Renal pelvis (tissue), 12 donors: ENCODE measurements at places on chromosomes 3 and 15.

DNA sequence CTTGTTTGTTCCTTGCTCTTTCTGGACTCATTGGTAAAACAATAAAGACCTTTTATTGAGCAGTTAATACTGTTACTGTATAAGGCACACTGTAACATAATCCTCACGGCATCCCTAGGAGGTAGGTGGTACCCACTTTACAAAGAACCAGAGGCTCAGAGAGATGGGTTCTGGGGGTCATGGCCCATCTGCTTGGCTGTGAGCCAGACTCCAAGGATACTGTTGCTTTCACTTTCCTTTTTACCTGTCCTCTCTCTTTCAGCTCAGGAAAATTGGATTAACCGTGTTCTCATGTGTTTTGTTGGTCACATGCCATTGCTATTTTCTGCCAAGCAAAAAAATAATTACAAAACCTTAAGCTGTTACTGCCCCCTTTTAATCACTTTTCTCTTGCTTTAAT lies 34.8 kb upstream of the FILIP1L start:
- no peak for DNase-seq

GRCh38 chr3:124263168-124263567 lies 271.2 kb upstream of the ROPN1 start:
- no peak for DNase-seq

GRCh38 chr3:3951501-3951900 lies 152.3 kb downstream of the LRRN1 start:
- no peak for DNase-seq

GRCh38 chr15:46576646-46577395 lies 942.0 kb downstream of the SQOR start:
- DNase-seq: peak; percentile 65

GRCh38 chr15:78842519-78842918 lies 30.2 kb upstream of the MORF4L1 start:
- DNase-seq: no peak

GRCh38 chr3:143601723-143602484 lies 246.4 kb downstream of the SLC9A9 start:
- no peak for DNase-seq

- no peak for DNase-seq
Measured at GRCh38 chr3:171781711-171782127, 28.6 kb downstream of the PLD1 start.

DNA sequence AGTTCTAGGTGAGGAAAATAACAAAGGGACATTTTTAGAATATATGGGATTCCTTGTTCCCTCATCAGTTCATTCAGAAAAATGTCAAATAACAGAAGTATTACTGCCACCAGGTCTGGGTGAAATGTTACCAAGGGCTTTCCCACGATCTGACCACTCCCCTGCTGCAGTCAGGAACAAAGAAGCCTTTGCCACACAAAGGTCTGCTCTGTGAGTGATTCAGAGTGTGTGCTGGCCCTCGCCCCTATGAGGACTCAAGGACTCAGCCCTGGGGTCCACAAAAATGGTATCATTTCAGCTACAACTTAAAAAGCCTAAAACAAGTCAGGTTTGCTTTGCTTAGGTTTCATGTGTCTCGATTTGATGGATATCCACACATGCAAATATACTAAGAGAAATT lies 5.0 kb downstream of the MKRN3 start:
- no peak for DNase-seq

GRCh38 chr3:161224786-161225185 lies 3.7 kb downstream of the NMD3 start:
- no peak for DNase-seq

GRCh38 chr15:65101411-65101890 lies 13.5 kb downstream of the UBAP1L start:
- peak; percentile 86 for DNase-seq

DNA sequence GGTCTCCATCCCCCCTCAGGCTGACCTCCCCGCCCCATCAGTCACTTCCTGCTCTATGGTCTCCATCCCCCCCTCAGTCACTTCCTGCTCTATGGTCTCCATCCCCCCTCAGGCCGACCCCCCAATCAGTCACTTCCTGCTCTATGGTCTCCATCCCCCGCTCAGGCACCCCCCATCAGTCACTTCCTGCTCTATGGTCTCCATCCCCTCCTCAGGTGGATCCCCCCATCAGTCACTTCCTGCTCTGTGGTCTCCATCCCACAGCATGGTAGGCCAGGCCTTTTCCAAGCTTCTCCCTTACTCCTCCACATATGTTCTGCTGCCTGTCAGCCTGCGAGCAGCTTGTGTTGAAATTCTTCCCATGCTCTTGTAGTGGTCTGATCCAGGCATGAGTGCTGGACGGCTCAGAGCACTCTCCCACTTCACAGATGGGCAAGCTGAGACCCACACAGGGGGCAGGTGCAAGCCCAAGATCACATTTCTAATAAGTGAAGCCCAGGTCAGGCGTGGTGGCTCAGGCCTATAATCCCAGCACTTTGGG lies 36.8 kb downstream of the BDH1 start:
- DNase-seq: no peak

GRCh38 chr3:32184187-32184730 lies 54.2 kb upstream of the CMTM8 start:
- DNase-seq: no peak

GRCh38 chr3:62500556-62501288 lies 127.4 kb upstream of the FEZF2 start:
- no peak for DNase-seq

DNA sequence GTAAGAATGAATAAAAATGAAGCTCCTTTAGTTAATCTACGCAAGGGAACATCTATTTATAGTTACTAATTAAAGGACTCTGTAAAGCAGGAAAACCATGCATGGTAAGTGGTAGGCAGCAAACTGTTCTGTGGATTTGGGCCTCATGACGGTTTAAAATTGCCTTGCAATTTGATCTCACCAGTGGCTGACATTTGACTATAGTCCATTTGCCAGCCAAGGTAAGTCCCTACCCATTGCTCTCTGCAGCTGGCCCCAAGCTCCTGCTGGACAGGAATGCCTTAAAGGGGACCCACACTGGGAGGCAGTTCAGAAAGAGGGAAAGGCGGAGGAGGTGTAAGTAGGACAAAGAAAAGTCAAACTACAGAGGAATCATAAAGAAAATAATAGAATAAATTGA lies 203.3 kb downstream of the PLCL2 start:
- no peak for DNase-seq

DNA sequence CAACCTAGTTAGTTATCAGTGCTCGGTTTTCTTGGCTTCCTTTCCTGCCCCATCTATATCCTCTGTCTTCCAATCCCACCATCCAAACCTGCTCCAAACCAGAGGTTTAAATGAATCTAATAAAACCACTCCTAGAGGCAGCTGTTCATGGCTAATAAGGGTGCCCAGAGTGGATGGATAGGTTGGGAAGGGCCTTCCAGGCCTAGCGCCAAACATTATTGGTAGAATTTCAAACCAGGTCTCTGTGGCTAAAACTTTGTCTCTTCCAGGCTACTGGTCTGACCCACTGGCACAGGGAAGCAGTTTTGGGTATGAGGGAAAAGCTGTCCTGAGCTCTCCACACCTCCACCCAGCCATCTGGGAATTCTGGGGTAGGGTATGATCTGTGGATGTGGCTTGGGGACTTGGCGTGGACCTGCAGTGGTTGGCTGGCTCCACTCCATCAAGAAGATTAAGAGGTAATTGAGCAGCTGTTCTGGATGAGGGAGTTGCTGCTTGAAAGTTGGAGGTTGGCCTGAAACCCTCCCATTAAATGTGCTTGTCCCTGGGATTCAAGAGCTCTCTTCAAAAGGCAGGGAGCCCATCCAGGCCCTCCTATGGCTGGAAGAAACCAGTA lies 29.3 kb upstream of the INSYN1 start:
- DNase-seq: no peak

DNA sequence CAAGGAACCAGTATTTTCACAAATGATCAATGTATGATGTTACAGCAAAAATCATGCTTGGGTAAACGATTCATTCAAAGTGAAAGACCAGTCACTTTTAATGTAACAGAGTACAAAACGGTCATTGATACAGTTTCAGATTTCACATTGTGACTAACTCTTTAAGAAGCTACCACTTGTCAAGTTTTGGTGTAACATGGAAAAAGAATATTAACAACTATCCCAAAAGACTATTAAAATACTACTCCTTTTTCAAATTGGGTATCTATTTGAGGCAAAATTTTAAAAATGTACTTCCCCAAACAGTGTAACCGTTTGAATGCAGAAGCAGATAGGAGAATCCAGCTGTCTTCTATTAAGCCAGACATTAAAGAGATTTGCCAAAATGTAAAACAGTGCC lies 31.7 kb downstream of the AKAP13 start:
- DNase-seq: no peak

DNA sequence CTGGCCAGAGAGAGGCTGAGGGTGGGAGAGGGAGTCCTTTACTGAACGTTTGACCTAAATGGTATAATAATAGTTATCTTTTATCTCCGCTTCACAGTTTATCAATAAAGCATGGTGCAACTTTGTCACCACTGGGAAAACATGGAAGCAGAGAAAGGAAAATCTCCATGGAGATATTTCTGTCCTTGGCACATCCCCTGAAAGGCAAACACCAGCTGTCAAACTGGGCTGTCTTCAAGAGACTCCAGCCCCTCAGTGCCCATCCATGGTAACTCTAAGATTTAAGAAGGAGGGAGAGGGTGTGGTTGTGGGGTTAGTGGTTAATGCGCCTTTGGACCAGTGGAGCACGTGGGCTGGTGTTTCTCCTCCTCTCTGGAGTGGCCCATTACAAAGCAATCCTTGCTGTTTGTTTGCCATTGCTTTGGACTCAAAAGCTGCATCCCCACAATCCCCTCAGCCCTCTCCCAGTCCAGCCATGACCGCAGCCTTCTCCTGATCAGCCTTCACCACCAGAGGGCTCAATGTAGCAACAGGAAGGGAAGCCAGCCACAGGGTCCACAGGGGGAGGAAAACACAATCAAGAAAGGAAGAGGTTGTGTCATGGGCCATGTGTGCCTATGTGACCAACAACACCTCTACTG lies 38.2 kb upstream of the FAM174B start:
- no peak for DNase-seq

DNA sequence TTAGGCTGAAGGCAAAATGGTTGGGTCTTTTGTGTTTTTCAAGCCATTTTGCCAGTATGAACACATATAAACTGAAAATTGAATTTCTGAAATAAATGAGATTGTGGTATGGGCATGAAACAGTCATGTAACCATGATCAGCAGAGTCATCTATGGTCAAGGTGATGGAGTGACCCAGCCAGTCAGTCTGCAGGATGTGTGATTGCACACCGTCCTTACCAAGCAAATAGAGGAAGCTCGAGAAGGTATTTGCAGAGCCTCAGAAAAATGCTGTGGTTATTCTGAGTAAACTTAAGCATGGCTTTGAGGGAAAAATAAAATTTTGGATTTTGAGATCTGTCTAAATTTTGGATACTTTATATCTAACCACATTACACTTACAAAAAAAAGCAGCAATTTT lies 95.9 kb upstream of the RNF7 start:
- DNase-seq: no peak

DNA sequence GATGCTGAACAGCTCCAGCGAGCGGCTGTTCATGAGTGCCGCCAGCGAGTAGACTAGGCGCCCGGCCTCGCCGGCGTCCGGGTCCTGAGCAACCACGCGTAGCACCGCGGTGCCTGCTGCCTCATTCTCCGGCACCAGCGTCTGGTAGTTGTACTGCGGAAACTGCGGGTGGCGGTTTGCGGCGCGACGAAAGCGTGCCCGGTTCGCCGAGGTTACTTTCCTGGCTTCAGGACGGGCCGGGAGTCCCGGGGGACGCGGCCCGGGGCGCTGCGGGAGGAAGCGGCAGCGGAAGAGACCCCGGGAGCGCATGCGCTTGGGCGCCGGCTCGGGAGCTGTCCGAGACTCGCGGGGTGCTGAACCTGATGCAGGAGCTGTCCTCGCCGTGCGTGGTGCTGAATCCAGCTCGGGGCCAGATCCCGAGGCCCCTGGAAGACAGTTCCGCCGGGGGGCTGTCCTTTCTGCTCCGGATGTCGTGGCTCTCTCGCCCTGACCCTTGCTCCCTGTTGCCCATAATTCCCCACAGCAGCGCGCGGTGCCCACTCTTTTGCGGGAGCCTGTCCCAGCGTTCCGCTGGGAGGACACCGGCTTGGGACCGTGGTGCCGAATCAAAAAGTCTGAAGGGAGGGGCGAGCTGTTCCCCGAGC lies 1.1 kb downstream of the CELSR3 start:
- DNase-seq: peak; percentile 48

DNA sequence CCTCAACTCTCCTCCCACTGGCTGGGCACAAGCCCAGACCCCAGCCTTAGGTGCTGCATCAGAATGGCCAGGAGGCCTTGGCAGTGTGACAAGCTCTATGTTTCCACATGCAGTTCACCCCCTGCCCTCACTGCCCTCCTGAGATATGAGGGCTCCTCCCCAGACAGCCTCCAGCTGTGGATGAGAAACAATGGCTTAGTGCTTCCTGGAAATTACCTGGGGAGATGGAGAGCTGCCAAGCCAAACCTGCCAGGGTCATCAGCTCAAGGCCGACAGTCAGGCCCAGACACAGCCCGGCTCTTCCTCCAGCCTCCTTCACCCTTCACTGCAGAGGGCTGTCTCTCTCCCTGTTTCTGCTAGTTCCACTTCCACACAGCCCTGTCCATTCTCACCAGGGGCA lies 76.3 kb downstream of the MYLK start:
- DNase-seq: no peak

DNA sequence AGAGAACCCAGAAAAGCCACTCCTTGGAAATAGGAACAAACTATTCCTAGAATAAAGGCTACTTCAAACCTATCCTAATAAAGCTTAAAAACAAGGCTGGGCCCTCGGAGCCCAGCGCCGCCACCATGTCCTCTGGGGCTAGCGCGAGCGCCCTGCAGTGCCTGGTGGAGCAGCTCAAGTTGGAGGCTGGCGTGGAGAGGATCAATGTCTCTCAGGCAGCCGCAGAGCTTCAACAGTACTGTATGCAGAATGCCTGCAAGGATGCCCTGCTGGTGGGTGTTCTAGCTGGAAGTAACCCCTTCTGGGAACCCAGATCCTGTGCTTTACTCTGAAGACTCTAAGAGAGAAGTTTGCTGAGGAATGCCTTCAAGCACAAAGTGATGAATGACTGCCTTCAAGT lies 63.2 kb downstream of the ADAM10 start:
- no peak for DNase-seq

- no peak for DNase-seq
Measured at GRCh38 chr3:127722091-127722784, 49.5 kb downstream of the ABTB1 start.

GRCh38 chr15:25931851-25932250 lies 68.7 kb upstream of the ATP10A start:
- DNase-seq: no peak

GRCh38 chr3:139689708-139690228 lies 12.0 kb upstream of the NMNAT3 start:
- DNase-seq: no peak

- DNase-seq: no peak
Measured at GRCh38 chr3:155488671-155489070, 195.2 kb upstream of the STRIT1 start.

DNA sequence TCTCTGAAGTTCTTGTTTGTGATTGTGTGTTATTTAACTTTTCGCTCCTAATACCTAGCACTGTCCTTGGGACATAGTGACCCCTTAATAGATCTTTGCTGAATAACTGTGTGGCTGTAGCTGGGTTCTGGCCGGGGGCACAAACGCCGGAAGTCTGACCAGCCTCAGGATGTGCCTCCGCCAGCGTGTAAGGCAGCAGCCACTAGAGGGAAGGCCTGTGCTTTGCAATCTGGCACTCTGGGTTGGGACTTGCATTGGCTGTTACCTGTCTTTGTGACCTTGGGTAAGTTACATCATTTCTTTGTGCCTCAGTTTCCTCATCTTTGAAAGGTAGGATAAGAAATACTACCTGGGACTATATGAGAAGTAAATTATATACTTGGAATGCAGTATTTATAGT lies 158.7 kb downstream of the GHSR start:
- DNase-seq: no peak
